ENCODE measurements at places on chromosomes 3 and 15. TPM values are rescaled to one million over a fixed set of nuclear protein-coding genes. Genes with fewer than 3 reads are reported as not detected.

GRCh38 chr3:156728267-156728985, 54.0 kb downstream of the TIPARP start:
- peak overlapping the region; percentile 41 for H3K4me3 ChIP-seq
- H3K27ac ChIP-seq: peak overlapping the region; percentile 79
- H3K27me3 ChIP-seq: peaks cover 8% of the 10 kb centered on the region
- DNase-seq: peak; percentile 64
- H3K4me1 ChIP-seq: peaks cover 39% of the 10 kb centered on the region
- peaks cover 23% of the 10 kb centered on the region for H3K36me3 ChIP-seq

- peaks cover 33% of the 10 kb centered on the region for H3K4me1 ChIP-seq
- peak; percentile 88 for DNase-seq
- H3K27ac ChIP-seq: peak overlapping the region; percentile 88
- H3K36me3 ChIP-seq: peaks cover 32% of the 10 kb centered on the region
- no peaks in the 10 kb centered on the region for H3K27me3 ChIP-seq
Measured at GRCh38 chr3:15428539-15428938, 1.1 kb downstream of the EAF1 start.

- H3K4me1 ChIP-seq: peaks cover 92% of the 10 kb centered on the region
- peaks cover 40% of the 10 kb centered on the region for H3K36me3 ChIP-seq
- no peak for DNase-seq
- H3K4me3 ChIP-seq: peak overlapping the region; percentile 33
Measured at GRCh38 chr3:11624704-11625375, 18.9 kb downstream of the VGLL4 start.

GRCh38 chr3:131007256-131007655, 19.4 kb downstream of the ASTE1 start:
- H3K4me1 ChIP-seq: peaks cover 4% of the 10 kb centered on the region
- H3K27ac ChIP-seq: no peak overlapping the region
- peaks cover 32% of the 10 kb centered on the region for H3K36me3 ChIP-seq

- peaks cover under 1% of the 10 kb centered on the region for H3K27me3 ChIP-seq
- H3K27ac ChIP-seq: no peak overlapping the region
- H3K4me1 ChIP-seq: peaks cover 34% of the 10 kb centered on the region
- no peaks in the 10 kb centered on the region for H3K36me3 ChIP-seq
- no peak for DNase-seq
Measured at GRCh38 chr15:29838352-29839010, 16.2 kb upstream of the TJP1 start.

DNA sequence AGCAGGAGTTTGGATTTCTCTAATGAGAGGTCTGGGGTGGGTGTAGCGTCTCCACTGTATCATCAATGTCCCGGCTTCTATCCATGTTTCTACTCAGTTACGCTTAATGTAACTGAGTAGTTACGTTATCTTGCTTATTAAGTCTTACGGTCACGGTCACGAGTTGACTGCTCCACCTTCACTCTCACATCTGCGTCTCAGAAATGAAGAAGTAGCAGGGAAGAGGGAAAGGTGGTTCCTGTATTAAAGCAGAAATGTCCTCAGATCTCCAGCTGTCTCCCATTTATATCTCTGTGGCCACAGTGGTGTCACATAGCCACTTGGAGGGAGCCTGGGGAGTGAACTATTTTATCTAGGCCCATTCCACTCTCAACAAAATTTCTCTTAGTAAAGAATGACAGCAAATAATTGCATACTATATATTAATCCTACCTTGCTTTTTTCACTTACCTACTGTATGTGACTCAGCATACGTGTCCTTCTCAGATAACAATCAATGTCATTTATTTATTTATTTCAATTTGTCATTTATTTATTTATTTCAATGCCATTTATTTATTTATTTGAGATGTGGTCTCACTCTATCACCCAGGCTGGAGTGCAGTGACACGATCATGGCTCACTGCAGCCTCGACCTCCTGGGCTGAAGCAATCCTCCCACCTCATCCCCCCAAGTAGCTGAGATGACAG, 39.7 kb upstream of the RNU6-1 start:
- H3K27ac ChIP-seq: no peak overlapping the region
- H3K27me3 ChIP-seq: peaks cover 8% of the 10 kb centered on the region
- no peaks in the 10 kb centered on the region for H3K36me3 ChIP-seq

DNA sequence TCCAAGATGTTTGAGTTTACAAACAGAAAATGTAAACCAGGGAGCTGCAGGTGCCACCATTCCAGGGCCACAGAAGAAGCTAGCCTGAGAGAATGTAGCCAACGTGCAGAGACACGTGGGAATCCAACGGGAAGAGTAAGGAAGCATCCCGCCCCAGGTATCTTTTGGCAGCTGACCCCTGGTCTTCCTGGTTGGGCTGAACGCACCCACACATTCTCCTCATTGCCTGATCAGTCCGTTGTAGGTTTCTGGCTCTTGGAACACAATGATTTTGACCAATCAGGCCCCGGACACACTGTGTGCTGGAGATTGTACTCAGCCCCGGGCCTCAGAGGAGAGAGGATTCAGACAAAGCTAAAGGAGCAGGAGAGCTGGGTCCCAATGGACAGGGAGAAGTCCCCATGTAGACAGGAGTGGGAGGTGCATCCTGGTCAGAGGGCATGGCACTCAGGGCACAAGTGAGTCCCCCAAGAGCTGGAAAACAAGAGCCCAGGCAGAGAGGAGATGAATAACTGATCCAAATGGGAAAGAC, 102.3 kb downstream of the TPRA1 start:
- peaks cover 11% of the 10 kb centered on the region for H3K4me1 ChIP-seq
- H3K27ac ChIP-seq: no peak overlapping the region
- H3K36me3 ChIP-seq: no peaks in the 10 kb centered on the region
- DNase-seq: no peak
- no peak overlapping the region for H3K4me3 ChIP-seq
- peaks cover 36% of the 10 kb centered on the region for H3K27me3 ChIP-seq

DNA sequence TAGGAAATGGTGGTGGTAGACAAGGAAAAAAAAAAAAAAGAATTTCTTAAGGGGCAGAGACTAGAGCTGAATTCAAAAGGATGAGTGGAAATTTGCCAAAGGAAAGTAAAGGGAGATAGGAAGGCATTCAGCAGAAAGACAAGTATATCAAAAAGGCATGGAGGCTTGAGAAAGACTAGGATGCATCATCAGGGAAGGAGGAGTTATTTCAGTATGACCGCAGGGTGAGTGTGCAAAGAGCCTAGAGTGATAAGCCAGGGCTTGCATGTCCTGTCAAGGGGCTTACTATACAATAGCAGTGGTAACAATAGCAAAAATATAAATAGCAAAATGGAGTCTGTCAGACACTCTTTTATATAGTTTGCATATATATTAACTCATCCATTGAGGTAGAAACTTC, 112.0 kb downstream of the FRMD4B start:
- DNase-seq: no peak
- peaks cover 6% of the 10 kb centered on the region for H3K4me1 ChIP-seq
- no peak overlapping the region for H3K27ac ChIP-seq
- peaks cover 7% of the 10 kb centered on the region for H3K27me3 ChIP-seq

- no peak overlapping the region for H3K4me3 ChIP-seq
- H3K4me1 ChIP-seq: no peaks in the 10 kb centered on the region
- H3K27me3 ChIP-seq: no peaks in the 10 kb centered on the region
- no peak overlapping the region for H3K27ac ChIP-seq
Measured at GRCh38 chr3:140397847-140398246, 280.0 kb upstream of the TRIM42 start.

- peaks cover 44% of the 10 kb centered on the region for H3K4me1 ChIP-seq
- H3K27ac ChIP-seq: peak overlapping the region; percentile 68
- H3K27me3 ChIP-seq: peaks cover 1% of the 10 kb centered on the region
- DNase-seq: no peak
Measured at GRCh38 chr3:136937851-136938250, 19.9 kb upstream of the IL20RB start.

DNA sequence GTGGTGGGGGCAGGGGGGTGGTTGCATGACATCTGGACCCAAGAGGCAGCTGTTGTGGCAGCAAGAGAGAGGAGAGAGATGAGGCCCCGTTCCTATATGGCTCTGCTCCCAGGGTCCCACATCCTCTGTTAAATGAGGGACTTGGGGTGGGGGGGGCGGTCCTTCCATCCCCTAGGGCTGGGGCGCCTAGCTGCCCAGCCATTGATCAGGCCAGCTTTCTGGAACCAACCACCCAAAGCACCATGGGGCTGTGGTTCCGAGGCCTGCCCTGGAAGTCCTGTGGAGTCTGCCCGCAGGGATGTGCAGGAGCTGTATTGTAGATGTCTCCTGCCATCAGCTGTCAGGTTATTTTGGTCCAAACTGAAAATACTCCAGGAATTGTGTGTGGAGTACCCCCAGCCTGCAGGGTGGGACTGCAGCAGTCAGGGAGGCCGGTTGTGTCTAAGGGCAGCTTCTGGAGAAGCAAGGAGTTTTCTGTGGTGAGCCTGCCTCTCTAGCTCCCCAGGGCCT, 5.2 kb downstream of the FURIN start:
- H3K27ac ChIP-seq: peak overlapping the region; percentile 93
- H3K4me3 ChIP-seq: peak overlapping the region; percentile 87
- peaks cover 38% of the 10 kb centered on the region for H3K4me1 ChIP-seq
- H3K27me3 ChIP-seq: peaks cover 1% of the 10 kb centered on the region
- H3K36me3 ChIP-seq: no peaks in the 10 kb centered on the region
- no peak for DNase-seq

GRCh38 chr3:71466483-71466882, 117.0 kb downstream of the FOXP1 start:
- DNase-seq: no peak
- H3K4me3 ChIP-seq: no peak overlapping the region
- peaks cover 13% of the 10 kb centered on the region for H3K36me3 ChIP-seq
- peaks cover 2% of the 10 kb centered on the region for H3K27me3 ChIP-seq

- H3K27ac ChIP-seq: no peak overlapping the region
- H3K4me1 ChIP-seq: no peaks in the 10 kb centered on the region
- H3K4me3 ChIP-seq: no peak overlapping the region
Measured at GRCh38 chr3:514192-514591, 317.6 kb downstream of the CHL1 start.

DNA sequence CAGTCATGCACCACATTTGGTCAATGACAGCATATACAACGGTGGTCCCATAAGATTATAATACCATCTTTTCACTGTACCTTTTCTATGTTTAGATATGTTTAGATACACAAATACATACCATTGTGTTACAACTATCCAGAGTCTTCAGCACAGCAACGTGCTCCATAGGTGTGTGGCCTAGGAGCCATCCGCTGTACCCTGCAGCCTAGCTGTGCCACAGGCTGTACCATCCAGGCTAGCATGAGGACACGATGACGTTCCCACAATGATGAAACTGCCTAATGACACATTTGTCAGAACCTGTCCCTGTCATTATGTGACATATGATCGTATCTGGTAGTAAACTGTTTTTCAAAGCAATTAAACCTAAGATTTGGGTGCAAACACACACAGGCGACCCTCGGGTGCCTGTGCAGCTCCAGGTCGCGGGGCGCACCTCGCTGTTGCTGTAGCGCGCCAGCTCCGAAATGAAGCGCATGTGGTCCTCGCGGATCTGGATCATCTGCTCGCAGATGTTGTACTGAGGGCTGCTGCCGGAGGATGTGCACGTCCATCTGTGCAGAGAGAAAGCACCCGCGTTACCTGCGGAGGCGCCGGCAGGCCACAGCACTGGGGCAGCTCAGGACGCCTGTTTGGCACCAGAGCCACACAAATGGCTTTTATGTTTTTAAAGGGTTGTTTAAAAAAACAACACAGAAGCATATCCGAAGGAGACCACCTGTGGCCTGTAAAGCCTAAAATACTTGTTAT, 48.2 kb downstream of the CYFIP1 start:
- no peak overlapping the region for H3K4me3 ChIP-seq
- no peak overlapping the region for H3K27ac ChIP-seq
- no peak for DNase-seq
- H3K4me1 ChIP-seq: 0 out of 2 replicates have a peak, but pooled peaks cover 11% of the 10 kb centered on the region
- peaks cover 12% of the 10 kb centered on the region for H3K36me3 ChIP-seq

DNA sequence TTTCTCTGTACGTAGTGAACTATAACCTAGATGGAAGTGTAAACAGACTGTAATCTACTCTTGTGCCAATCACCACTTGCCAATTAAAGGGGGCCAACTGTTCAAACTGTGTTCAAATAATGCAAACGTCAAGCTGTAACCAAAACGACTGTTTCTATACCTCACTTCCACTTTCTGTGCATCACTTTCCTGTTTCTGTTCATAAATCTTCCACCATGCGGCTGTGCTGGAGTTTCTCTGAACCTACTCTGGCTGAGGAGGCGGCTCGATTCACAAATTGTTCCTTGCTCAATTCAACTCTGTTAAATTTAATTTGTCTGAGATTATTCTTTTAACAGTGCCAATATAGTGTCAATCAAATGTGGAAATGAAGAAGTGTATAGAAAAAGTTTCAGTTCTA, 206.7 kb upstream of the TBC1D5 start:
- DNase-seq: no peak
- H3K27ac ChIP-seq: no peak overlapping the region
- H3K4me1 ChIP-seq: peaks cover 12% of the 10 kb centered on the region

DNA sequence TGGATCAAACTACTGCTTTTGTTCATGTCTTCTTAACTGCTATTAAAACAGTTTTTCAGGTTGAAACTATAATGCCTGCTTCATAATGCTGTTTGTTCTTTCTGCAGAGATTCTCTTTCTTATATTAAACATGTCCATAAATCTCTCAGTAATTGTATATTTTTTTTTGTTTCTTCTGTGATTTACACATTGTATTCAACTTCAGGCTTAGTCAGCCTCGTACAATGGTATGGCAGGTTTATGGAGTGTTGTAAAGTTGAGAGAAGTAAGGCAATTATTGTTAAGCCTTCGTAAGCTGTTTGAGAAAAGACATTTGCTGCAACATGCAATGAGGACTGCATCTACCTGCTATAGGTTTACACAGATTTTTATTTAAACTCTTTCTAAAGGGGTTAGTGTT, 977.1 kb downstream of the DIPK2A start:
- H3K4me1 ChIP-seq: no peaks in the 10 kb centered on the region
- no peak overlapping the region for H3K4me3 ChIP-seq
- H3K36me3 ChIP-seq: no peaks in the 10 kb centered on the region
- H3K27ac ChIP-seq: no peak overlapping the region

GRCh38 chr3:128152419-128153155, 694 bp upstream of the EEFSEC start:
- H3K4me3 ChIP-seq: peak overlapping the region; percentile 89
- DNase-seq: peak; percentile 78
- peaks cover 5% of the 10 kb centered on the region for H3K4me1 ChIP-seq
- peak overlapping the region; percentile 90 for H3K27ac ChIP-seq

GRCh38 chr3:71391361-71391760, 192.2 kb downstream of the FOXP1 start:
- H3K4me1 ChIP-seq: peaks cover 47% of the 10 kb centered on the region
- DNase-seq: no peak
- no peaks in the 10 kb centered on the region for H3K27me3 ChIP-seq
- H3K36me3 ChIP-seq: no peaks in the 10 kb centered on the region

- peaks cover 6% of the 10 kb centered on the region for H3K36me3 ChIP-seq
- H3K27me3 ChIP-seq: no peaks in the 10 kb centered on the region
- DNase-seq: no peak
- no peaks in the 10 kb centered on the region for H3K4me1 ChIP-seq
- H3K4me3 ChIP-seq: no peak overlapping the region
Measured at GRCh38 chr15:67607959-67608637, 65.6 kb downstream of the MAP2K5 start.

GRCh38 chr15:69525543-69525942, 72.9 kb downstream of the RPLP1 start:
- peaks cover 67% of the 10 kb centered on the region for H3K27me3 ChIP-seq
- no peak overlapping the region for H3K27ac ChIP-seq
- no peak for DNase-seq
- no peak overlapping the region for H3K4me3 ChIP-seq
- H3K4me1 ChIP-seq: no peaks in the 10 kb centered on the region

Gene ZIC4
- 0.53 TPM for total RNA-seq

Gene MYL3
- 0.31 TPM for total RNA-seq

Gene CCDC191
- 0.94 TPM for total RNA-seq

Gene ZNF660
- not detected for total RNA-seq
